ENCODE measurements at places on chromosomes 16 and 17.
A peak's percentile ranks its signal among the peaks of the same experiment; 100 is the strongest.

DNA sequence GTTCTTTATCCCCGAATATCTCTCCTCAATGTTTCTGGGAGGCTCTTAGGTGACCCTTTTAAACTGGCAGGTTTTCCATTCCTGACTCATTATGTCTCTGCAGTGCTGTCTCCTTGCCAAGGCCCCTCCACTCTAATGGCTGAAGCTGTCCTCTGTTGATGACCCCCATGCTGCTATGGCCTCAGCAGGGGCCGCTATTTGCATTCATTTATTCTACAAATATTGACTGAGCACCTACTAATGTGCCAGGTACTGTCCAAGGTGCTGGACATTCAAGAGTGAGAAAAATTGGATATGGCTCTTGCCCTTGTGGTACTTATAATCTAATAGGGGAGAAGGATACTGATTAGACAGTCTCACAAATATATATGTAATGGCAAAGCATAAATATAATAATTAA is 55.4 kb downstream of the GP2 start:
- DNase-seq, result no peak

DNA sequence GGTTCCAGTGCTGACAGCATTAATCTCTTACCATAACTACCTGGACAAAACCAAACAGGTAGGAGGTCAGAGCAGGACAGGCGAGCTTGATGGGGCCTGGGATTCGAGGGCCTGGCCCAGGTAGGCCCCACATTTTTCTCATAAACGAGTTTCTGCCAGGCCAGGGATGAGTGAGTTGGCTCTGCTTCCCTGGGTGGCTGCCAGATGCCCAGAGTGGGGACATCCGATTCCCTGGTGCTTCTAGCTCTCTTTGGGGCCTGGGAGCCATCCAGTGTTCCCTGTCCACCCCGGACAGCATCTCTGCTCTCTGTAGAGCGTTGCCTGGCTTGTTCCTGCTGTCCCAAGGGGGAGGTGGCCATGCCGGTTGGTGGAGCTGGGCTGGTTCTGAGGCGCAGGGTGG is 25.1 kb downstream of the TSC2 start:
- no peak for DNase-seq

DNA sequence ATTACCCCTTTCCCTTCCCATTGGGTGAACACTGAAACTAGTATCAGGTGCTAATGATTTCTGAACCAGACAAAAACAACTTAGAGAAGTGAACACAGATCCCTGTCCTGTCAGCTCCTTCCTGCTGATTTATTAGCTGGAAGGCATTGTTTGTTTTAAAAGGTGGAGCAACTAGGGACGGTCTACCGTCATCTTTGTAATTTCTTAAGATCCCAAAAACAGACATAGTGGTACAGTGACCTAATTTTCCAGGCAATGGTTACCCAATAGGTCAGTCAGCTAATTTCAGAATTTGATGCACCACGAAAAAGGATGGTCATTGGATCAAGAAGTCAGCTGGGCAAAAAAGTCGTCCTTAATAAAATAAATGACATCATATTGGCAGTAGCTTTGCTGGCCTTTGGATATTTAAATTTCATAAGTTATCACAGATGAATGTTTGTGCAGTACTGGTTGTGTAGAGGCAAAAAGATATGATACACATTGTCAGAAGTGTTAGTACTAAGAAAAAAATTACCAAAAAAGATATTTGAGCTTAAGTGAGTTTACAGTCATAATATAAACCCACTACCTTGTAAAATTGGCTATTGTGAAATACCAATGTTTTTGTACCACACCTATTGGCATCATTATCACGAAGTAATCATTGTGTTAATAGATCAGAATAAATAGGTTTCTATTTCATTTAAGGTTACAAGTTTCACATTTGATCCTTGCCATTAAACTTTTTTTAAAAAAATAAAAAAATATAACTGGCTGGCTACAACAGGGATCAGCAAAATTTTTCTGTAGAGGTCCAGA is 27.2 kb upstream of the KCNJ16 start:
- DNase-seq, result no peak

DNA sequence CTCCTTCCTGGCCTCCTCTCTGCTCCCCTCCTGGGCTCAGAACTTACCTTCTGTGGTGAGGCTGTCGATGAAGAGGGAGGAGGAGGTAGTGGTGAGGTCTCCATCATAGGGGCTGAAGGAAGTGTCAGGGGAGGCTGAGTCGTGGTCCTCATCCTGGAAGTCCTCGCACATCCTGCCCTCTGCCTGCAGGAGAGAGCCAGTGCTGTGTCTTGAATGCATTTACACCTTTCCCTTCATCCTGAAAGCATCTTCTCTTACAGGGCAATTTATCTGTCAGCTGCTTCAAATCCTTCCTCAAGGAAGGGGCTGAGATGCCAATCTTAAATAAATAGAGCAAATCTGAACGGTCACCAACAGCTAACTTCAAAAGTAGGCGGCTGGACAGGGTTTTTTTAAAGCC is 73.6 kb downstream of the PLXDC1 start:
- DNase-seq, result no peak

DNA sequence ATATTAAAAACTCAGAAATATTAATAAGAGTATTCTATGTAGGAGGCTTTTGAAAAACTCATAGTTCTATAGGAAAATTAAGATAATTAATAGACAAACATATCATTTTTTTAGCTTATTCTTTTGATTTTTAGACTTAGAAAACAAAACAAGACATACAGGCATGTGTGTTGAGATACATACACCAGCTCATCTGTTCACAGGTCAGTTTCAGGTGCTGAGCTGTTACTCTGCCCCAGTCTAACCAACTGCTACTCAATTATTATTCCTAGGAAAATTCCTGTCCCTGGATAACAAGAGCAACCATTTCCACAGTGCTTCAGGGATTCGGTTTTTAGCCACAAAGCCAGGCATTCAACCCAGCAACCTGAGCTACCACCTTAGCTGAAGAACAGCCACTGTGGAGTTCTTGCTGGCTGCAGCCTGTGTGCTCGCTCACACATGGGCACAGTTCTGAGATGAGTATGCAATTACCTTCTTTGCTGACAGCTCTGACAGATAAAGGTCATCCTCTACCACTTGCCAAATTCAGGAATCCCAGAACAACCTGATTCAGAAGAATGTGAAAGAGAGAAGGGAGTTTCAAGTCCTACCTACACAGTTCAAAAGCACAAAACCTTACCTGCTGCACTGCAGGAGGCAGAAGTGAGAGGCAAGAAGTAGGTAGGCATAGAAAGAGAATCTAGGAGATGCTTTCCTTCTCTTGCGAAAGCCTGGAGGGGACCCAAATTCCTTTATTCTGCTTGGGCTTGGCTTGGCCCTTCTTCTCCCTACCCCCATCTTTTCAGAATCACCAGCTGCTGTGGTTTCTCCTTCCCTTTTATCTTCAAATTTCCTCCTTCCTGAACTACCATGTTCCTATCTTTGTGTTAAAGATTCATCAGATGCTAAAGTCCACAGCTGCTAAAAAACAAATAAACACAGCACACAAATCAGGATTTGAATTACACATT is 62.7 kb downstream of the TEX2 start:
- peak; percentile 57 for DNase-seq

DNA sequence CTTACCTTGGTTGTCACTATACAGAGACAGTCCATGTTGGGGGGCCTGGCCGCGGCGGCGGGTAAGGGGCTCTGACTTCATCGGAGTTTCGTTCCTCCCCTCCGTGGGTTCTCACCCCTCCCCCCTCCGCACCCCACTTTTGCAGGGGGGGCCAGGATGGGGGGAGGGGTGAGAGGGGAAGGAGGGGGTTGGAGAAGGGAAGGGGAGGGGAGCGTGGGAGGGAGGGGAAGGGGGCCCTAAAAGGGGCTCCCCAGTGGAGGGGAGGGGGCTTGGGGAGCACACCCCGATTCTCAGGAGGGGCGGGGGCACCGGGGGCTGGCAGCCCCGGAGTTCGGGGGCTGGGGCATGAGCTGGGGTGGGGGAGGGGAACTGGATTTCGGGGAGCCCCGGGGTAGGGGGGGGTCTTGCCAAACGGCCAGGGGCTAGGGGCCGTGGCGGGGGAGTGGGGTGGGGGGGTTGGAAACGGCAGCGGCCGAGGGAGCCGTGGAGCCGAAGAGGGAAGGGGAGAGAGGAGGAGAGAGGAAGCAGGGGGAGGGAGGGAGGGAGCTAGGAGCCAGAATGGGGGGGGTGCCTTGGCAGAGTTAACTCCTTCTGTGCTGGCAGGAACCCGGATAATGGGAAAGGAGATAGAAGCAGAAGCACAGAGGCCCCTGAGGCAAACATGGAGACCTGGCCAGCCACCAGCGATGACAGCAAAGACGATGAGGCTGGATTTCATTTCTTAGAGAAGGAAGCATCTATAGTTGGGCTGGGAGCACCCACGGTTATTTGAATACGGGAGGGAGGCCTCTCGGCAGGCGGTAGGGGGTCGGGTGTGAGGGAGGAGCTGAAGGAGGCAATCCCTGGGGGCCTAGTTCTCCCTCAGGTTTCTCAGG is 2.3 kb downstream of the DLG4 start:
- peak; percentile 37 for DNase-seq

DNA sequence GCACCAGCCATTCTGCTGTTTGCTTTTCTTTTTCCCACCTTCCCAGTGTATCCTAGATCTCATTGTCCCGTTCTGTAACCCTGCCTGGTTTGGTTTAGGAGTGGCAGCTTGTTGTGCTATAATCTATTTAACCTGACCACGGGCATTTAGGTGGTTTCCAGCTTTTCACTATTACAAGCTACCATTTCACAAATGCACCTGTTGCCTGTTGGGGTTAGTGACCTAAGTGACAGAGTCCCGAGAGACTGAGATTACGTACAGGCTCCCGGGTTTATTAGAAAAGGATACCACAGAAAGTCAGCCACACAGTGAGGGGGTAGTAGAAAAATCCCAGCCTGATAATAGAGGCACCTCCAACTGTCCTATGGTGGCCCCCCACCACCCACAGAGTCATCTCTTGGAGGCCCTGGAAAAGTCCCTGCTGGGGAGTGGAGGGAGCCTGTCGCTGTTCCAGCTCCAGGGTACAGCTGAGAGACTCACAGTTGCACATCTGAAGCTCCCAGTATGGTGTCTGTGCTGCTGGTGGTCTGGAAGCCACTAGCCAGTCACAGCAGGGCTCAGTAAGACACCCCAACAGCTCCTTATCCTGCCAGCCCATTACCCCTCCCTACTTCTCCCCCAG is 21.2 kb downstream of the CLEC16A start:
- DNase-seq, result no peak

DNA sequence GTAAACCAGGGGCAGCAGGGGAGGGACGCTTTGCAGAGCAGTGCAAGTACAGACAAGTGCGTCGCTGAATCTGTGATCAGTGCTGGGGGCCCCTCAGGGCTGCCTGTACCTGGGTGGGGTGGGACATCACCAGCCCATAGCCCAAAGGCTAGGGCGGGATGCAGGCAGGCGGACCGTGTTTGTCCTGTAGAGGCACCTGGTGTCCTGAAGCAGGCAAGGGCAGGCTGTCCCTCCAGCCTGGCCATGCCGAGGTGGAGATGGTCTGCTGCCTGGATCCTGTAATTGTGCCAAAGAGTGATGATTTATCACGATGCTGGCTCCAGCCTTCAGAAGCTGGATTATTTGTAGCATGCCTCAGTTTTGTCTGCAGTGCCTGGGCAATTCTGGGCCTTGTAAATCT is 137.9 kb upstream of the GSE1 start:
- no peak for DNase-seq

DNA sequence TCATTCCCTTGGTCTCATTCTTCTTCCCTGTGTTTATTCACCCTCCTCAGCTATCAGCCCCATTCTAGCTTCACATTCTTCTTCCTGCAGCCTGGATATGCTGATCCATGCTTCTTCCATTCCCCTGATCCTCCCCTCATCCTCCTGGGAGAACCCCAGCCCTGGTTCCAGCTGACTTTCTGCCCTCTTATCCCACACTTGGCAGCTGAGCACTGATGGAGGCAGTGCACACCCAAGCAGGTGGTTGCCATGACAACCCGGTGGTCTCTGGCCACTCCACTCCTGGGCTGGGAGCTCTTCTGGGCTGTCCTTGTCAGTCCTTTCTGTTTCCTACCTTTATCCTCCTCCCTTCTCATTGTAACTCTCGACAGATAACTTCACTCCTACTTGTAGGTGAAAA is 16.7 kb upstream of the TUBG2 start:
- no peak for DNase-seq

DNA sequence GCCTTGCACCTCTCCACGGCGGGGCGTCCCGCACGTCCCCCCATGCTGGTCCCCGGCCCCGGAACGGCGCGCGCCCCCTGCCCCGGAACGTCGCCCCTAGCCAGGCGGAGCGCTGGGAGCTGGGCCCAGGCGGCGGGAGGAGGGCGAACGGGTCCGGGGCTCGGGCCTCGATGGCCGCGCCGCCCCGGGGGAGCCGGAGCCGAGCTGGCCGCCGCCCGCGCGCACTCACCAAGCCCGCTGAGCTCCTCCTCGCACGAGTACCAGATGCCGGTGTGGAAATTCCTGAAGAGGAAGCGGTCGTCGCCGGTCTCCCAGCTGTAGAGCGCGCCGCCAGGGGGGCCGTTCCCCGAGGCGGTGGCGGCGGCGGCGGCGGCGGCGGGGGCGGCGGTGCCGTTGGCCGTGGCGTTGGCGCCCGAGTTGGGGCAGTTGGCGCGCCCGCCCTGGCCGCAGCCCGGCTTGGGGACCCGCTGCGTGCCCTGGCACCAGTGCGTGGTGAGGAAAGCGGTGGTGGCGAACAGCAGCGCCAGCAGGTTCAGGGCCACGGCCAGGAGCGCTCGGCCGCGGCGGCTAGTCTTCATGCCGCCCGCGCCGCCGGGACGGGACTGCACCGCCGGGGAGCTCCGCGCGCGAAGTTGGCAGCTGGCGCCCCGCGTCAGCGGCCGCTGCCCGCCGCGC is 530 bp downstream of the GSG1L start:
- DNase-seq, result no peak

DNA sequence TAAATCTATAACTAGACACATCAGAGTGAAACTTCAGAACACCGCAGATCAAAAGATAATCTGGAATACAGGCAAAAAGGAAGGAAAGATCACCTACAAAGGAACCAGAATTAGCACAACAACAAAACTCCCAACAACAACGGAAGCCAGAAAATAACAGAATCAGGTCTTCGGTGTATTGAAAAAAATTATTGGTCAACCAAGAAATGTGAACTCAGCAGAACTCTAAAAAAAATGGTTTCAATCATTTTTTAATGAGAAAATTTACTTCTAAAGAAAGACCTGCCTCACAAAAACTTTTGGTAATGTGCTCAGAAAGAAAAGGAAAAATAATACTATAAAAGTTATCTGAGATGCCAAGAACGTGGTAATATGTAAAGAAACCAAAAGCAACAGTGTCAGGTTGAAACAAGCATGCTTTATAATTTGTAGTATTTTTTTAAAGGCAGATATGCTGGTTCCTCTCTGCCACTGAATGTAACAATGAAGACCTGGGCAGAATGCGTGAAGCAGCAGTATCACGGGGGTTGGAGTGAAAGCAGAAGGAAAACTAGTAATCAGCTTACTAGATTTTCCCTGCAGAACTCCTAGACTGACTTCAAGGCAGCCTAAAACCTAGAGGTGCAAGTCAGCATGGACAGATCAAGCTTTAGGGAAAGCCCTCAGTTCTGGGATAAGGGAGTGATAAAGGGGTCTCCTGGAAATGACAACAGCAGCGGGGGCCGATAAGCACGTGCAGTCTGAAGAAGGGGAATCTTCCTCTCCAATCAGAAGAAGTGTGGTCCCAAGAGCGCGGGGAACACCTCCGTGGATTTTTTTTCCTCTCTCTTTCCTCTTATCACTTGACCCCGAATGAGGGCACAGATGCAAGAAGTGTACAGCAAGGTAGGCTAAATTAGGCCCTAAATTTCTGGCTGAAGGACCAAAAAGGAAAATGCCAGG is 80.9 kb upstream of the TEKT1 start:
- DNase-seq, result no peak

GRCh38 chr16:49431040-49431439 is 57.4 kb downstream of the C16orf78 start:
- no peak for DNase-seq

GRCh38 chr16:86712158-86713009 is 134.0 kb downstream of the FOXL1 start:
- DNase-seq, result no peak

GRCh38 chr17:21382560-21383495 is 6.7 kb downstream of the KCNJ12 start:
- no peak for DNase-seq

Measured in HCEC 1CT (cell line).